GOT3 (cell line): ENCODE measurements at places on chromosomes 16 and 17.

GRCh38 chr16:23862556-23862955 is 26.8 kb downstream of the PRKCB start:
- DNase-seq = no peak

GRCh38 chr16:85329059-85329812 is 217.0 kb upstream of the CIBAR2 start:
- DNase-seq = no peak

- no peak for DNase-seq
These were observed 5.5 kb upstream of the SREBF1 start for GRCh38 chr17:17842111-17842876.

DNA sequence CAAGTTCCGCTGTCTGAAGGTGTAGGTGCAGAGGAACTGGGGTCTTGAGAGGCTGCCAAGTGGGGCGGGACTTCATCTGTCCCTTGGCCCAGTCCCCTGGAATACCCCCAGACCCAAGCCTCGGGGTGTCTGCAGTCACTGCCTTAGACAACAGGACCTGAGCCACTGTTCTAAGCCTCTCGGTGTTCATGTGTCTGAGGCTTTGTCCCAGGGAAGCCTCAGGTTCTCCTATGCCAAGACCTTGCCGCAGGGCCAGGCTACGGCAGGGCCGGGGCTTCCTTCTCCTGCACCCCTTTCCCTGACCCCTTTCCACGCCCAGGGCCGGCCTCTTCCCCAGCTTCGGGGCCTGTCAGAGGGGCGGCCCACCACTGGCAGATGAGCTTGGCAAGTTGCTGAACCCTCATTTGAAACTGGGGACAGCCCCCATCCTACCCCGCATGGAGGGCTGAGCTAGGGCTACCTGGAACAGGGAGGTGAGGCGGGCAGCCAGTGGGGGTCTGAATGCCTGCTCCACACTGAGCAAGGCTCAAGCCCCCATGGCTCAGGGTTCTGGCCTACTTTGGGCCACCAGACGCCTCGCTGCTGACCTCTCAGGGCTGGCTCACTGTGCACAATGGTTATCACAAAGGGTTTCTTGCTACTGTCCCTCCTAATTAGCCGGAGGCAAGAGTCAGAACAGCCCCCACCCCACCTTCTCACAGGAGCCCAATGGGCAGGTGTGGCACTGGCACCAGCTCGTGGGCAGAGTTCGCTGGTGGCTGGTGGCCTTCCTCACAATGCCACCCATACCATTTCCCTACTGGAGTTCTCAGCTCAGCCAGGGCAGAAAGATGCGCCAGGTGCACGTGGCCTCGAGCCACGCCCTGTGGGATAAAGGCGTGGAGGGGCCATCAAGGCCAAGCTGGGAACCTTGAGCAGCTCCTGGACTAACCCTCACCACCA is 7.1 kb downstream of the LITAFD start:
- DNase-seq = no peak

DNA sequence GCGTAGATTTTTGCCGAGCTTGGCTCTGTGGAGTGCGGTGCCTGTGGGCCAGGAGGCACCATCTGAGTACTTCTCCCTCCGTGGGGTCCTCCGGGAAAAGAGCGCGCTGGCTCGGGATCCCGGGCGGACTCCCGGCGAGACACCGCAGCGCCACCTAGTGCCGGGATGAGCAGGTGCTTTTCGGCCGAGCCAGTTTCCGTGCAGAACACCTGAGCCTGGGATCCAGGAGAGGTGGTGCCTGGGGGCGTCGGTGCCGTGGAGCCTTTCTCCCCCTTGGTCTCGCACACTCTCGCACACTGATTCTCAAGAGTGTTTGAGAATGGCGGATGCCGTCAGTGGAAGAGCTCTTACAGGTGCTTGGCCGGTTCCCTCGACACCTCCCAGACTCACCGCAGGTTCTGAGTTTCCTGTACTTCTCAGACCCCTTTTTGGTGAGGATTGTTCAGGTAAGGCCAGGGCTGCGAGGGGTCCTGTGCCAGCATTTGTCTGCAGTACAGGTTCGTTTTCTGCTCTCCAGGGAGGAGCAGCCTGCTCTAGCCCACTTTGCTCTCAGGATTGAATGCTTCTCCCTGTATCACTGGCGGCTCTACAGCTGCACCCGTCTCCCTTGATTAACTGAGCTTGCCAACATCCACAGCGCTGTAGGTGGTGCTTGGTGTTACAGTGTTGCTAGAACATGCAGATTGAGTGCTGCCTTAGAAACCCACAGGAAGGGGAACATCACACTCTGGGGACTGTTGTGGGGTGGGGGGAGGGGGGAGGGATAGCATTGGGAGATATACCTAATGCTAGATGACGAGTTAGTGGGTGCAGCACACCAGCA is 23.3 kb downstream of the TBCD start:
- DNase-seq = no peak

- no peak for DNase-seq
These were observed 1.5 kb downstream of the CPNE2 start for GRCh38 chr16:57093666-57094564.

DNA sequence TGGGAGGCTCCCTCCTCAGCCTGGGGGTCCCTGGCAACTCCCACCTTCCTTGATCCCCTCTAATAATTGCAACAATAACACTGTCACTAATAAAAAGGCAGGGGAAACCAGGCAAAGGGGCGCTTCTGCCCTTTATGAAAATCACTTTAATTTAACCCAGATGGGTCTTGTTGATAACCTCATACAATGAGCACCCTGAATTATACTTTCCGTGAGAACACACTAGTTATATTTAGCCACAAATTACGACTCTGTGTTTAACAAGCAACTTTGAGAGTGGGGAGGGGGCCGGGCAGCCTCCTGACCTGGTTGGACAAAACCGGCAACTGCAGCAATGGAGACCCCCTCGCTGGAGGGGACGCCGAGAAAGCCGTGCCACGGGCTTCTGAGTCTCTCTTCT is 5.7 kb upstream of the BAHCC1 start:
- no peak for DNase-seq

DNA sequence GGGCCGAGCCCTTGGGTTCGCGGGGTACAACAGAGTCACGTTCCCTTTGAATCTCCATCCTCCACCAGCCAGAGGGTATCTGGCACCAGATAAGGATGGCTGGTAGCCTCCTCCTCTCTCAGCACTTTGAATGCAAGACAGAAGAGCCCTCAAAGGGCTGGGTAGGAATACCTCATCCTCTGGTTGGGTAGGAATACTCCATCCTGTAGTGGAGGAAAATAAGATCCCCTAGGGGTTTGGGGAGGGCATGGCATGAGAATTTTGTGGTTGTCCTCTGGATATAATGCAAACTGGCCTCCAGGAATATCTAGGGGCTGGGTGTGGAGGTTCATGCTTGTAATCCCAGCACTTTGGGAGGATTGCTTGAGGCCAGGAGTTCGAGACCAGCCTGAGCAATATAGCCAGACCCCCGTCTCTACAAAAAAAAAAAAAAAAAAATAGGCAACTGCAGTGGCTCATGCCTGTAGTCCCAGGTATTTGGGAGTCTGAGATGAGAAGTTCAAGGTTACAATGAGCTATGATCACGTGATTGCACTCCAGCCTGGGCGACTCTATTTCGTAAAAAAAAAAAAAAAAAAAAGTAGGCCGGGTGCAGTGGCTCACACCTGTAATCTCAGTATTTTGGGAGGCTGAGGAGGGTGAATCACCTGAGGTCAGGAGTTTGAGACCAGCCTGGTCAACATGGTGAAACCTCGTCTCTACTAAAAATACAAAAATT is 2.7 kb downstream of the IGFBP4 start:
- DNase-seq = no peak

GRCh38 chr17:37130984-37131446 is 182.3 kb downstream of the AATF start:
- no peak for DNase-seq

GRCh38 chr16:8855972-8856371 is 12.8 kb downstream of the CARHSP1 start:
- DNase-seq = no peak

DNA sequence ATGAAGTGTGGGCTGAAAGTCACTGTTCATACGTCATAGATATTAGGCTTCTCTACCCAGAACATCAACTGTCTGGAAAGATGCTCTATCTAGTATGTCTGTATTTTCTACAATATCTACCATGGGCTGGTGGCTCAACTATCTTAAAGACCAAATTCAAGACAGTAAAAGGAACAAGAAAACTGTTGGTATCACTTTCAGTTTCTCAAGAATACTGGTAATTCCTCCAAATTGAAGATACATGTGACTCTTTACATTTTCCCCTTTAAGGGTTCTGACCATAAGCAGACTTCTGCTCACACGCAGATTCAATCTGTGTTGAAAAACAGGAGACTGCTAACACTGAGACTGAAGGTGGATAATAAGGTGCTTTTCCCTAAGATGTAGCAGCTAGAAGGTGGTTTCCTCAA is 24.2 kb downstream of the XPO6 start:
- no peak for DNase-seq

GRCh38 chr16:58488531-58488930 is 11.4 kb upstream of the NDRG4 start:
- DNase-seq = no peak
